ENCODE measurements at places on chromosomes 7 and 10.

- DNase-seq = no peak
Measured at GRCh38 chr10:129655679-129656031, 188.6 kb downstream of the MGMT start.

- no peak for DNase-seq
Measured at GRCh38 chr7:727806-728460, 852 bp upstream of the PRKAR1B start.

GRCh38 chr7:49400891-49401550 is 372.4 kb upstream of the VWC2 start:
- DNase-seq = no peak

GRCh38 chr7:81664304-81664703 is 105.5 kb downstream of the HGF start:
- no peak for DNase-seq

DNA sequence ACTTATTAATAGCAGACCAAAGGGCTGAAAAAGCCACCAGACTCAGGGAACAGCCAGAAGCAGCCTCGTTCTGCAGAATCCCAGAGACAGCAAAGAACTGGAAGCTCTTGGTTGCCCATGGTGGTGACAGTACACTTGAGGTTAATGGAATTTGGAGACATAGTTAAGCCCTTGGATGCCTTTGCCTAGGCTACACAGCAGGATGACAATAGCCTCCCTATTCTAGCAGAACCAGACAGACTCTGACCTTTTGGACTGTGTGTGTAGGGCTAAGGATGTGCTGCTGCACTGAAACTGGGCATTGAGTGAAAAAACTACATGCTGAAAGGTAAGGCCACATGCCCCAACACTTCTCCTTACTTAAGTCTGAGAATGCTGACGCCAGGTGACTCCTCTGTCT is 22.7 kb downstream of the OTUD1 start:
- no peak for DNase-seq

GRCh38 chr10:60914690-60915141 is 29.3 kb downstream of the RHOBTB1 start:
- no peak for DNase-seq

- DNase-seq = no peak
Measured at GRCh38 chr7:151426441-151426903, 13.5 kb downstream of the CRYGN start.

DNA sequence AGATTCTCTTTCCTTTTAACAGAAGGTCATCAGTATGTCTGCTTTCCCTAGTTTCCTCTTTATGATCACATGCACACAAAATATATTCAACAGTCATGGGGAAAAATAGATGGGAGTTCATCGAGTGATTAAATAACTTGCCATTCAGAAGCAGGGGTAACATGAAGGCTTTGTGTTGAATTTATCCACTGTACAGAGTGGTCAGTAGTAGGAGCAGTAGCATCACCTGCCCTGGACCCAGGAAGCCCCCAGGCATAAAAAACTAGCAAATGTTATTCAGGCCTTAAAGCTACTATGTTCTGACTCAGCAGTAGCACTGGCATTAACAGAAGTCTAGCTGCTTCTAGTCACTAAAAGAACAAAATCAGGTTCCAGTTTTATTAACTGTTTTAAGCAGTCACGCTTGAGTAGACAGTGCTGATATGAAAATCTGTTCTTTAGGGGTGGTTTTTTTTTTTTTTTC is 31.4 kb upstream of the FAM133B start:
- DNase-seq = no peak

DNA sequence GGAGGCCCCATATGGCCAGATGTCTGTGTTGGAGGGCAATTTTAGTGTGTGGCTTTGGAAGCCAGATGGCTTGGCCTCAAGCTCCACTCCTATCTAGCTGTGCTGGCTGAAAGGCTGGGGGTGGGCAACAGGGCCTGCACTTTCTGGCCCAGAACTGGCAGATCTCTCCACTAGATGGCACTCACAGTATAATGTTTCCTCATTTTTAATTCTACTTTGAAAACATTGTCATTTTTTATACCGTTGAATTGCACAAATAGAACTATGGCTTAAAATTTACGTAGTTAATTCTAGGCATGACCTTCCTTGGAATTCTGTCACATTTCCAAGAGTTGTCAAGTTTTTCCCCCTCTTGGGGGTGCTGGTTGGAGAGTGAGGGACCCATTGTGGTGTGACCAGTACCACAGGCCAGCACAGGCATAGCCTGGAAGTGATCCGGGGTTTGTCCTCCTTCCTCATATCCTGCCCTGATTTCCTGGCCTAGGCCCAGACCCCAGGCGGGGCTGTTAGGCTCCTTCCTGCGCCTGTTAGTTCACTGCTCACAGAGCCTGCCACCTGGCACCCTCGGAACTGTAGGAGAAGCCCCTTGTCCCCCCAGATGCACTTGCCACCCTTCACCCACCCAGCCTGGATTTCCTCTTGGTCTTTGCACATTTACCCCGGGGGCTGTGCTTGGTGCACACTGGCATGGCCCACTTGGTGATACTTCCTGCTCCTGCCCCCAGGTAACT is 52.8 kb downstream of the ARHGAP22 start:
- DNase-seq = no peak

DNA sequence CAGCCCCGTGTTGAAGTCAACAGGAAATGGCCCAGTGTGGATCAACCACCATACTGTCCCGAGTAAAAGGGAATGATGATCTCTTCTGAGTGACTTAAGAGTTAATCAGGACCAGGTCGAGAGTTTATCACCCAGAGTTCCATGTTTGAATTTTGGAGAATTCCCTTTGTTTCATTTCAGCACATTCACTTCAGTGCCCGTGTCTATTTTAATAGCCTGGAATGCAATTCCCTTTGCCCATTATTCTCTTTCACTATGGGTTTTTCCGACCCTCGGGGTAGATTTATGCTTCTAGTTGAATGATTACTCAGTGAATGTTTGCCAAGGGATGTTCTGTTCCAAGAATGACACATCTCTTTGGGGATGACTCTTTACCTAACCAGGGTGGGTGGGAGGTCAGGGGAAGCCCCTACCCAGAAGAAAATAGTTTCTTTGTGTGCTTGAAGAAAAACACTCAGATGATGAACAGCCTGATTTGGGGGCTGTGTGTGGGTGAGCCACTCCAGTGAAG is 594.9 kb downstream of the INHBA start:
- no peak for DNase-seq

- DNase-seq = no peak
Measured at GRCh38 chr7:132123773-132124172, 452.5 kb downstream of the PLXNA4 start.

DNA sequence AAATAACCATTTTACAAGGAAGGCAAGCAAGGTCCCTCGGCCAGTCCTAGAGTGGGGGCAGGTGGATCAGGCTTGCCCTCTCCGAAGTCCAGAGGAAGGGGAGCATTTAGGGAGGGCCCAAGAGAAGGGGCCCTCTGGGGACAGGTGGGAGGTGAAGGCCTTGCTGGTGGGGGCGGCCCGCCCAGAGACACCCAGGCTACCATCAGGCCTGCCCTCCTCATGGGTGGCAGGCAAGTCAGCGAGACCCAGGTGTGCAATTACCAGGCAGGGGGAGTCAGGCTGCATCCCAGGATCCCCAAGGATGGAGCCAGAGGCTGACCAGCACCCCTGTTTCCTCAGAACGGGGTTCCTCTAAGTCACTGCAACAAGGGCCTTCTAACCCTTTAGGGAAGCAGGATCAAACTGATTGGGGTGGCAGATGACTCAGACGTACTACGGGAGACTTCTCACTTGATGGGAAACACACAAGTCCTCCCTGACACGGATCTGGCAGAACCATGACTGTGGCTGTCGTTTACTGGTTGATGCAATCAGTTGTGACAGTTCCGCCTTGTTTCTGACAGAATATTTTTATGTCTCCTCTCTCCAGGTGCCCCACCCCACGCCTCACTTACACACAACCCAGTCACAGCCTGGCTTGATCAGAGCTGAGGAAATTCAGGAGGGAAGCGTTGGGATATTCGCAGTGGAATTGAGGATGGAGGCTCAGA is 8.2 kb downstream of the LOXL4 start:
- no peak for DNase-seq

- DNase-seq = no peak
Measured at GRCh38 chr7:27243340-27244163, 950 bp downstream of the EVX1 start.

DNA sequence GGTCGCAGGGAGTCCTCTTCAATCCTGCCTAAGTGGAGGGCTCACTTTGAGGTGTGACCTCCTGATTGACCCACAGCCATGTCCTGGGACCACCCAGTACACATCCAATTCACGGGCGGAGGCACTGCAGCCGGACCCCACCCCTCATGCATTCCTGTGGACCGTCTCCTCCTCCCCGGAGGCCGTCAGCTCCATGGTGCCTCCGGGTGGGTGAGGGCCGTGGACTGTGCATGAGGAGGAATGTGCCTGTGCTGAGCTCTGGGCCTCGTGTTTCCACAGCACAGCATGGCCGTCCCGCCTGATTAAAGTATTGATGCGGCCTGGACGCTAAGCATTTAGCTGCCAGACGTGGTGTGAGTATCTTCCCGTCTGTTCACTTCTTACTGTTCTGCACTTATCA is 52.8 kb downstream of the CFAP46 start:
- no peak for DNase-seq

GRCh38 chr7:2111568-2111967 is 121.2 kb downstream of the MAD1L1 start:
- DNase-seq = no peak

- DNase-seq = no peak
Measured at GRCh38 chr10:95388109-95388471, 97.3 kb upstream of the PDLIM1 start.

DNA sequence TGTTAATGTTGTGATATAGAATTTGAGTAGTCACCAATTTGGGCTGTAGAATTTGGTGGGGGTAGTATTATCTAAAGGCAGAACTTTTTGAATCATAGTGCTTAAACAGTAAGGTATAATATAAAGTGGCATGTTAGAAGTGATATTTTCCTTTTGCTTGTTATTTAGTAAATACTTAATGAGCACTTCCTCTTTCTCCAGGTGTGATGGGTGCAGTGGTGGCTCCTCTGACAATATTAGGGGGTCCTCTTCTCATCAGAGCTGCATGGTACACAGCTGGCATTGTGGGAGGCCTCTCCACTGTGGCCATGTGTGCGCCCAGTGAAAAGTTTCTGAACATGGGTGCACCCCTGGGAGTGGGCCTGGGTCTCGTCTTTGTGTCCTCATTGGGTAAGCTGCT is 10.5 kb downstream of the GHITM start:
- no peak for DNase-seq

GRCh38 chr10:23610626-23611307 is 171.9 kb downstream of the OTUD1 start:
- no peak for DNase-seq

Data from stimulated activated CD4-positive, alpha-beta T cell treated with anti-CD3 and anti-CD28 coated beads, Interleukin-1b, Interleukin-23, amount 100 ng/mL, for 1 hour (primary cell).